Temporal lobe (tissue), 4 donors: ENCODE measurements at places on chromosomes 6 and 20. TPM values are rescaled to one million over a fixed set of nuclear protein-coding genes. Genes with fewer than 3 reads are reported as not detected.

RIMS4 gene
- total RNA-seq = 46.0 TPM

PAX1 gene
- not detected for total RNA-seq

GPX5 gene
- total RNA-seq = not detected

FAM217B gene
- total RNA-seq = 24.6 TPM

DDR1 gene
- total RNA-seq = 147 TPM

SLC25A27 gene
- total RNA-seq = 26.1 TPM

SLA2 gene
- total RNA-seq = under 0.01 TPM

FRK gene
- total RNA-seq = 0.49 TPM
